Right renal pelvis (tissue), 4 donors: ENCODE measurements at places on chromosomes 16 and 17.

DNA sequence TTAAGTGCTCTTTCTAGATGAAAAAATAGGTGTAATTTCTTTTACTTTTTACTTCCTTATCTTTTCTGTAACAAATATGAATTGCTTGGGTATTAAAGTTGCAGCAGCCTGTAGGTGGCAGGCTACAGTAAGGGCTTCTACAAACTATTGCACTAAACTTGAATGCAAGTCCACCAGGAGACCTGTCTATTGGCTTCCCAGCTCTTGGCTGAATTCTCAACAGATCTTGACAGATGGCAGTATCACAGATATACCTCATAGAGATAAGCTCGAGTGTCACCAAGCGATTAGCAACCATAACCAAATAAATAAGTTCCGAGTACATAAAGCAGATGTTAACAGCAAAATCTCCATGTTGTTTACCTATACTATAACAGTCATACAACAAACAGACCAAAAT lies 5.9 kb downstream of the BBS2 start:
- DNase-seq: no peak

DNA sequence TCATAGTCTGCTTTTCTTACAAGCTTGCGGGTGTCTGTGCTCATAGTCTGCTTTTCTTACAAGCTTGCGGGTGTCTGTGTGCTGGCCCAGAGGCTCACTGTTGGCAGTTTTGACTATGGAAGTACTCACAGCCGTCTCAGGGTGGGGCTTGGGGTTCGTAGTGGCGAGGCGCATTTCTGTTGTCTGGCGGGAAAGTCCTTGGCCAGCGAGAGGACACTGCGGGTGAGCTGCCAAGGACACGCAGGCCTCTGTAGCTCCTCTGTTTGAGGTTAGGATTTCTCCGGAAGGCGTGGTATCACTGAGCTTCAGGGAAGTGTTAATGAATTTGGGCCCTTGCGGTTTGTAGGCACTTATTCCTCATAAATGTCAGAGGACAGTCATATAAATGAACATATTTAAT lies 13.5 kb downstream of the TBCD start:
- DNase-seq: no peak

DNA sequence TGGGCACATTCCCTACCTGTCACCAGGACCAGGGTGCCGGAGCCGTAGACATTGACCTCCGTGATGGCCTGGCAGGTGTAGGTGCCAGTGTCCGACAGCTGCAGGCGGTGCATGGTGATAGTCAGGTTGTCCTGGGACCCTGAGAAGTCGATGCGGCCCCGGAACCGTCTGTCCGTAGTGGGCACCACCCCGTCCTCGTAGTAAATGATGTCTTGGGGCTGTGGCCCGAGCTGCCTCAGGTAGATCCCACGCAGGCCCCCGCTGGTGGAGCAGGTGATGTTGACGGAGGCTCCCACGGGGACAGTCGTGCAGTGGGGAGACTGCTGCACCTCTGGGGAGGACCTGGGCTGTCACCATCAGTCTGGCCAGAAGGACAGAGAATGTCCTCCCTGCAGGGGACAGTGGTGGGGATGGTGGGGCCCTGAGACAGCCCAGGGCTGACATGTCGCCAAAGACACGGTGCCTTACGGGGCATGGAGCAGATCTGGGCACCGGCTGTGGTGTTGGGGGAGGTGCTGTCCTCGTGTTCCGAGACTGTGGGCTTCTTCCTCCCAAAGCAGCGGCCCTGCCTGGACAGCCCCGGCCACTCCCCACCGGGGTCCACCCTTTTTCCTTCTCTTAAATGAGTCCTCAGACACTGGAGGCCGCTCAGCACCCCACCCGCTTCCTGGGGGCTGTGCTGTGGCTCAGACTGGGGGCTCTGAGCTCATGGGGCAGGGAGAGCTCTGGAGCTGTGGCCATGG lies 586 bp downstream of the CD7 start:
- no peak for DNase-seq

DNA sequence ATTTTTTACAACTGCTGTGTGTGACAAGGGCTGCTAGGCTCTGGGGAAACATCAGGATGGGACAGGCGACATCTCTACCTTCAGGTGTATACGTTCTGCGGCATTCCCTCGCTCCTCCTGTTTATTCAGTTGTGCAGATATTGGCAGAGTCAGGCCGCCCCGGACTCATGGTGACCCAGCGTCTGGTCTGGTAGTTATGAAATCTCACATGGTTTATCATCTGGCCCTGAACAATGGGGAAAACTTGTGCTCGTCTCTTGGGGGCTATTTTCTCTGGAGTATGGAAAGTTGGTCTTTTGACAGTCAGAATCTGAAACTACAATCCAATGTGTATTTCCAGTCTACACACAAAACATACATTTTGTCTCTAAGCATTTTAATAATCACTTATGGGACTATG lies 3.3 kb downstream of the MARCHF10 start:
- no peak for DNase-seq

DNA sequence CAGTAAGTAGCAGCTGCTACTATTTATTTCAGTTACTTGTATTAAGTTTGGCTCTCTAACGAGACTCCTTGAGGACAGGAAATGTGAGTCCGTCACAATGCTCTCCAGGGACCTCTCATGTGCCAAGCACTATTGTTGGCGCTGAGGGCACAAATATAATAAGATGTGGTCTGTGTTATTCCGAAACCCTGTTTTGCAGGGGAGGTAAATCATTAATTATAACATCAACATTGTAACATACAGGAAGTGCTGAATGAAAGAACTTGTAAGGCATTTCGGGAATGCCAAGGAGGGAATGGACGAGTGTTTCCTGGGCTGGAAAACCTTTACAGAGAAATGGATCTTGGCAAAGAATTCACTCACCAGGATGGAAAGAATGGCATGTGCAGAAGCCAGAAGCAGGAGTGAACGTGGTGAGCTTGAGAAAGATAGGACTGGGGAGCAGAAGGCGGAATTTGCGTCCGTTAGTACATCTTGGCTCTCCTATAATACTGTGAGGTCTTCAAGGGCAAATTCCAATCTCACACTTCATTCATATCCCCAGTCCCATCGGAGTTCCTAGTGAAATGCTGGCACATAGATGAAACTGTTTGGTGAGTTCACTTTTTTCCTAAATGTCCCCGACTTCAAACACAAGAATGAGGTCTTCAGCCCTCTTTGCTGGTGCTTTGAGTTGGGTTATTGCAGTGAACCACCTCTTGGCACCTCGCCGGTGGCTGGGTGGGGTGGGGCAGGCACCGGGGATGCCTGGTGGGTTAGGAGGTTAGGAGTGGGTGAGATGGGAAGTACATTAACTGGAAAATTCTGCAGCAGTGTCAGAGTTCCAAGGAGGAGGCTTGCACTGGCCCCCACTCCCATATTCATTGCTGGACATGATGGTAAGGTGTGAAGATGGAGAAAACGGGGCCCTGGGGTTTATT lies 11.5 kb downstream of the TAC4 start:
- peak; percentile 43 for DNase-seq

DNA sequence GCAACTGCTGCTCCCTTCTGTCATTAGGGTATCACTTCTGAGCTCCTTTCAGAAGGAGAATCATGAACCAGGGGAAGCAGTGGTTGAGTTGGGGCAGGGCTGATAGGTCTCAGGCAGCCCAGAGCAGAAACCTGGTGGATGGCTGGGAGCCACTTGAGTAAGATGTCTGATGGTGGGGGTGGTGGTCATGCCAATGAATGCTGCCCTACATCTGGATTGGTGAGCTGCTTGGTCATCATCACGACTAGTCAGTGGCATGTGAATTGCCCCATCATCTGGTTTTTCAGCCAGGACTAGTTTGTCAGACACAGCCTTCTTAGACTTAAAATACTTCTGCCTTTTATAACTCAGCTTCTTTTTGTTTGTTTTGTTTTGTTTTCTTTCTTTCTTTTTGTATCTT lies 2.6 kb downstream of the GID4 start:
- no peak for DNase-seq

DNA sequence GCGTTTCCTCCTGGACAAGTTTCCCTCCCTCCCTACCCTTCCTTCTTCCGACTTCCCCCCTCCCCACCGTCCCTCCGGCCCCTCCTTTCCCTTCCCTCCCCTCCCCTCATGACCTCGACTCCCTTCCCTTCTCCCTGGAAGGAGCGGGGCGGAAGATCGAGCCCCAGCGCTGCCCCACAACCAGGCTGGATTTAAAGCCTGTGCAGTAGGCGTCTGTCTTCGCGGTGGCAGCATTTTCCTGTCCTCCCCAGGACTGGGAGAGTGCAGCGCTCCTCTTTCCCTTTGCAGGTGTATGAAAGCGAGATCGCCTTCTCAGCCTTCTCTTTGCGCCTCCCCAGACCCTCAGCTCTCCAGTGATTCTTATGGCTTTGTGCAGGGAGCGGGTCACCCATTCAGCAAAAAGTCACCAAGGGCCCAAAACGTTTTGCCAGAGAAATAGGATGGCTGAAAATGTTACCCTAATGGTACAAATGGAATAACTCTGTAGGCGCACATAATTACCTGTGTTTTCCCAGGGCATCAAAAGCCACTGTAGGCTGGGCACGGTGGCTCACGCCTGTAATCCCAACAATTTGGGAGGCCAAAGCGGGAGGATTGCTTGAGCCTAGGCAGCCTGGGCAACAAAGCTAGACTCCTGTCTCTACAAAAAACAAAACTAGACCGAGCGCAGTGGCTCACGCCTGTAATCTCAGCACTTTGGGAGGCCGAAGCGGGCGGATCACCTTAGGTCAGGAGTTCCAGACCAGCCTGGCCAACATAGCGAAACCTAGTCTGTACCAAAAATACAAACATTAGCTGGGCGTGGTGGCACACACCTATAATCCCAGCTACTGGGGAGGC lies 40.8 kb downstream of the SLFN12L start:
- no peak for DNase-seq

DNA sequence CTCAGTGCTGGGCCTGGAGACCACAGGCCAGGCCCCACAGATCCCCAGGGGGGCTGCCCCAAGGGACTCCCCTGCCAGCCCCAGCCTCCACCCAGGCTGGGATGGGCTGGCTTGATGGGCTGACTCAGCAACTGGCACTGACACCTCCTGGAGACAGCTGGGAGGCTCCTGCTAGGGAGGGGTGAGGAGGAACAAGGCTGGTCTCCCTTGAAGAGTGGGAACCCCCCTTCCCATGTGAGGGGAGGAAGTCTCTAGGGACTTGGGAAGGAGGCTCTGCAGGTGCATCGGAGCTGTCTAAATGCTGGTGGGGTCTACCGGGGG lies 10.4 kb downstream of the NHERF1 start:
- DNase-seq: no peak

- no peak for DNase-seq
These were observed 682.1 kb upstream of the SOX9 start for GRCh38 chr17:71438631-71439146.

DNA sequence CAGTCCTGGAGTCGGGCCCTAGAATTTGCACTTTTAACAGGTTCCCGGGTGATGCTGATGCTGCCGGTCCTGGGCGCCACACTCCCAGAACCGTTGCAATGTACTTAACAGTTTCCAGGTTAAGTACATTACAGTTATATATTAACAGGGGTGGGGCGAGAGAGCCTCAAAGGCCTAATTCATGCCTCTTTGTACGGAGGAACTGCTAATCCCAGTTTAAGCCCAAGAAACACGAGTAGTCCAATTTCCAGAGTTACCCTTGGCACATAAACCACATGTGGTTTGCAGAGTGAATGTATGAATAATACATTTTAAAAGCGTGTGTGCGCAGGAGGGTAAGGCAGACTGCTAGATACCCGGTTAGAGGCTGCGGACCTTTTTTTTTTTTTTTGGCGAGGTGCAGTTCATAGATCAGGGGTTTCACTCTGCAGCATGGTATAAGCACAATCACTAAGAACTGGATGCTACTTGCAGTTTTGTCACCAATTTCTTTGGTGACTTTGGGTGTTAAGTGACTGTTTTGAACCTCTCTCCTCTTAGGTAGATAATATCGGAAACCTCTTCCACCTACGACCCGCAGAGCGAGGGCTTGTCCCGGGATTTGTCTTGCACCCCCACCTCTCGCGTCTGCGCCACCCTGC lies 713 bp downstream of the COX11 start:
- DNase-seq: peak; percentile 33

- no peak for DNase-seq
These were observed 84.1 kb upstream of the TOB1 start for GRCh38 chr17:50949989-50950877.

- no peak for DNase-seq
These were observed 18.7 kb downstream of the HMOX2 start for GRCh38 chr16:4494746-4495490.

DNA sequence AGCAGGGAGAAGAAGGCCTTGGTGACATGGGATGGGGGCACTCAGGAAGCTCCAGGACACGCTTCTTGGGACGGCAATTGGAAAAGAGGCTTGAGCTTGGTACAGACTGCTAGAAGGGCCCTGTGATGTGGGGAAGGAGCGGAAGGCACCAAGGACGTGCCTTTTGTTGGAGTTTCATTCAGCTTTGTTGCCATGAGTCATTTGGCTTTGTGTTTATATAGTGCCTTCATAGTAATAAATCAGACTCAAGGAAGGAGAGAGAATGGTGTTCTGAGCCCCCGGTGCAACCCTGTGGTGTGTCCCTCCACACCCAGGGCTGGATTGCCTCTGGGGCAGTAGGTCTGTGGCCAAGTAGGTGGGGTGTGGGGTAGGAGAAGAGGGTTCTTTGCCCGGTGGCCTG lies 7.4 kb upstream of the TBX4 start:
- no peak for DNase-seq

DNA sequence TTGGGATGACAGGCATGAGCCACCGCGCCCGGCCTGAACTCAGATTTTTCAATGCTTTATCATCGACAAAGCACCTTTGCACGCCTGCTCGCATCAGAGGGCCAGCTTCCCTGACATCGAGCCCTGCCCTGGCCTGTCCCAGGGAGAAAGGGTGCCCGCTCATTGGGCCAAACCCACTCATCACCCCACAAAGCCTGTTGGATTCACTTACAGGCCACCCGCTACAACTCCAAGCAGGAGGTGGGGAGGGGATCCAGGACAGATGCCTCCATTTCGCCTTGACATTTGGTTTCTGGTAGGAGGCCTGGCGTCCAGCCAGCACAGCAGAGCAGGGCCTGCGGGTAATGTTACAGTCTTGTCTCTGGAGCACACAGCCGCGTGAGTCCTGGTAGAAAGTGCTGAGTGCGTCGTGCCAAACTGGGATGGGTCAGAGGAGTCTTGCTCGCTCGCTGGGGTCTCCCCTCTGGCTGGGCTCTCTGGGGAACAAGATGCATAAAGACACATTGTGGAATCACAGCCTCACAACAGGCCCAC lies 19.8 kb downstream of the SMTNL2 start:
- no peak for DNase-seq
